ENCODE measurements at places on chromosomes 7 and 10. TPM values are rescaled to one million over a fixed set of nuclear protein-coding genes. Genes with fewer than 3 reads are reported as not detected.

- H3K36me3 ChIP-seq: peaks cover 10% of the 10 kb centered on the region
- no peaks in the 10 kb centered on the region for H3K27me3 ChIP-seq
- no peak overlapping the region for H3K27ac ChIP-seq
- no peak overlapping the region for H3K4me3 ChIP-seq
These were observed 16.1 kb upstream of the PCLO start for GRCh38 chr7:83178796-83179195.

DNA sequence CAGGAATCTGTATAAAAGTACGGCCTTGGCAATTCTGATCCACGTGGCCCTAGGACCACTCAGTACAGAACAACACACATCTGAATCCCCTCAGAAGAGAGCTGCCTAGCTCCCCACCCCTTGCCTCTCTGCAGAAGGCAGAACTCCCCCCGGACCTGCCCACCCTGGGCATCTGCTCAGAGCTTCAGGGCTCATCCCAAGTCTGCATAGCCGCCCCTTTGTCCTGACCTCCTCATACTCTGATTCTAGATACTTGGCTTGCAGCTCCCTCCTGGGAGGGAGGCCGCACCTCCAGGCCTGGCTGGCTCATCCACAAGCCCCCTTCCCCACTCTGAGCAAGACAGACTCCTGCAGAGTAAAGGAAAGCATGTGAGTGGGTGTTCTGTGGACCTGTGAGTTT lies 49.6 kb downstream of the GRID1 start:
- H3K4me1 ChIP-seq: peaks cover 3% of the 10 kb centered on the region
- no peaks in the 10 kb centered on the region for H3K36me3 ChIP-seq
- H3K27ac ChIP-seq: no peak overlapping the region
- no peak for DNase-seq
- H3K27me3 ChIP-seq: no peaks in the 10 kb centered on the region

GRCh38 chr10:10850214-10850613 lies 167.5 kb upstream of the CELF2 start:
- no peaks in the 10 kb centered on the region for H3K36me3 ChIP-seq
- no peak overlapping the region for H3K4me3 ChIP-seq
- no peak overlapping the region for H3K27ac ChIP-seq
- DNase-seq: no peak
- peaks cover 4% of the 10 kb centered on the region for H3K4me1 ChIP-seq

DNTT gene
- not detected for total RNA-seq

GRCh38 chr7:7104971-7105370 lies 77.4 kb upstream of the C1GALT1 start:
- H3K4me3 ChIP-seq: no peak overlapping the region
- H3K27ac ChIP-seq: no peak overlapping the region
- peaks cover 52% of the 10 kb centered on the region for H3K4me1 ChIP-seq
- DNase-seq: no peak
- no peaks in the 10 kb centered on the region for H3K27me3 ChIP-seq
- H3K36me3 ChIP-seq: peaks cover 23% of the 10 kb centered on the region
